Esophagus muscularis mucosa (tissue), 4 donors: ENCODE measurements at places on chromosomes 12 and 14. TPM values are rescaled to one million over a fixed set of nuclear protein-coding genes. Genes with fewer than 3 reads are reported as not detected.

GRCh38 chr12:53624956-53625355 is 1.2 kb downstream of the ATF7 start:
- H3K4me3 ChIP-seq = peak overlapping the region; percentile 61
- H3K36me3 ChIP-seq = no peaks in the 10 kb centered on the region
- no peaks in the 10 kb centered on the region for H3K27me3 ChIP-seq
- peak; percentile 64 for DNase-seq
- peak overlapping the region; percentile 86 for H3K27ac ChIP-seq
- H3K4me1 ChIP-seq = peaks cover 36% of the 10 kb centered on the region

GRCh38 chr14:54486685-54487084 is 2.1 kb downstream of the GMFB start:
- H3K36me3 ChIP-seq = peaks cover 7% of the 10 kb centered on the region
- H3K27me3 ChIP-seq = no peaks in the 10 kb centered on the region
- H3K27ac ChIP-seq = no peak overlapping the region

DNA sequence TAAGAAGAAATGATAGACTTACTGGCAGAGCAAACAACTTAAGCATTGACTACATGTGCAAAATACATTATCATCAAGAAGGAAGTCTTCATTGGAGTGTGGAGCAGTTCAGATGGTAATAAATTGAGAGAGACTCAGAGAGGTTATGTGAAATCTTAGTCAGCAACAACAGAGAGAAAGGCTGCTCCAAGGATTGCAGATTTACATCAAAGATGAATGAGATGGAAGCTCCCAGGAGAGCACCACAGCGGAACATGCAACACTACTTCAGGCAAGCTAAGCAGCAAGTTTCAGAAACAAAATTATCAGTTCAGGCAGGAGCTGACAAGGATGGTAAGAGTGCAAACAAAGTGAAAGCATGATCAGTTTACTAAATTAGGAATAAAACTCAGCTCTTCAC is 882.3 kb downstream of the LRFN5 start:
- no peaks in the 10 kb centered on the region for H3K4me1 ChIP-seq
- no peak overlapping the region for H3K27ac ChIP-seq
- H3K4me3 ChIP-seq = no peak overlapping the region
- H3K27me3 ChIP-seq = no peaks in the 10 kb centered on the region
- no peak for DNase-seq

- peaks cover 9% of the 10 kb centered on the region for H3K4me1 ChIP-seq
- no peaks in the 10 kb centered on the region for H3K36me3 ChIP-seq
- no peak overlapping the region for H3K4me3 ChIP-seq
- H3K27ac ChIP-seq = no peak overlapping the region
These were observed 55.8 kb upstream of the CCDC175 start for GRCh38 chr14:59632381-59632780.

DNA sequence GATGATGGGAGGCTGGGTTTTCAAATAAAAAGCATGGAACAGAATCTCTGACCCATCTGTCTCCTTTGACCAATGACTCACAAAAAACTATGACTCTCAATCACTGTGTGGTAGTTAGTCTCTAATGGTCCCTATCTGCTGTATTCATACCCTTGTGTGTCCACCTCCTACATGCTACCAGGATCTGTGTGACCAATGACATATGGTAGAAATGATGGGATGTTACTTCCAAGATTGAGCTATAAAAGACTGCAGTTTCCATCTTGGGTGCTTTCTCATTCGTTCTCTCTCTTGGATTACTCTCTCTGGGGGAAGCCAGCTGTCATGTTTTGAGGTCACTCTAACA is 144.7 kb upstream of the BTG1 start:
- H3K4me3 ChIP-seq = no peak overlapping the region
- DNase-seq = no peak
- no peaks in the 10 kb centered on the region for H3K4me1 ChIP-seq
- H3K36me3 ChIP-seq = no peaks in the 10 kb centered on the region
- no peak overlapping the region for H3K27ac ChIP-seq
- no peaks in the 10 kb centered on the region for H3K27me3 ChIP-seq

DNA sequence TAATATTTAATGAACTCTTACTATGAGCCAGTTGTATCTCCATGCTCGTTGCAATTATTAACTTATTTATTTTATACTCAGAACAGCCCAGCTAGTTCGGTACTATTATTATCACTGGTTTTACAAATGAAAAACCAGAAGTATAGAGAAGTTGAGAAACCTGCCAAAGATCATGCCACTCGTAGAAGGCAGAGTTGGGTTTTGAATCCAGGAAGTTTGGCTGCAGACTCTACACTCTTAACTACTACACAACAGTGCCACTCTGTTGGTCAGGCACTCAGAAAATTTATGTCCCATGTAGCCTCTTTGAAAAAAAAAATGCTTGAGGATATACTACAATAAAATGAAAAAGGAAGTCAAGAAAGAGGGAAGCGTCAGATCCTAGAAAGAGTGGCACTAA is 71.5 kb upstream of the ARID2 start:
- H3K4me1 ChIP-seq = no peaks in the 10 kb centered on the region
- H3K27me3 ChIP-seq = no peaks in the 10 kb centered on the region
- H3K27ac ChIP-seq = no peak overlapping the region
- no peak overlapping the region for H3K4me3 ChIP-seq
- DNase-seq = no peak

- no peak for DNase-seq
- H3K4me1 ChIP-seq = no peaks in the 10 kb centered on the region
- H3K4me3 ChIP-seq = no peak overlapping the region
- H3K27me3 ChIP-seq = no peaks in the 10 kb centered on the region
- no peak overlapping the region for H3K27ac ChIP-seq
- H3K36me3 ChIP-seq = no peaks in the 10 kb centered on the region
These were observed 9.8 kb upstream of the C12orf42 start for GRCh38 chr12:103505371-103506236.

GRCh38 chr14:55105991-55106390 is 23.1 kb upstream of the LGALS3 start:
- peaks cover 79% of the 10 kb centered on the region for H3K4me1 ChIP-seq
- DNase-seq = no peak
- no peaks in the 10 kb centered on the region for H3K36me3 ChIP-seq
- H3K4me3 ChIP-seq = no peak overlapping the region

Gene TSPAN19
- total RNA-seq = not detected

Gene KRT74
- not detected for total RNA-seq

Gene GLIPR1L1
- total RNA-seq = not detected

Gene CLEC2A
- not detected for total RNA-seq

Gene TMEM179
- total RNA-seq = 2.2 TPM
